Pancreas (tissue), 10 donors: ENCODE measurements at places on chromosomes 3 and 15.

GRCh38 chr15:52295421-52296001, at the start of gene MYO5C:
MYO5C (minus strand) TSS chr15:52295804; CDS start chr15:52295636, 168 bp downstream.
- DNase-seq = peak; percentile 98

DNA sequence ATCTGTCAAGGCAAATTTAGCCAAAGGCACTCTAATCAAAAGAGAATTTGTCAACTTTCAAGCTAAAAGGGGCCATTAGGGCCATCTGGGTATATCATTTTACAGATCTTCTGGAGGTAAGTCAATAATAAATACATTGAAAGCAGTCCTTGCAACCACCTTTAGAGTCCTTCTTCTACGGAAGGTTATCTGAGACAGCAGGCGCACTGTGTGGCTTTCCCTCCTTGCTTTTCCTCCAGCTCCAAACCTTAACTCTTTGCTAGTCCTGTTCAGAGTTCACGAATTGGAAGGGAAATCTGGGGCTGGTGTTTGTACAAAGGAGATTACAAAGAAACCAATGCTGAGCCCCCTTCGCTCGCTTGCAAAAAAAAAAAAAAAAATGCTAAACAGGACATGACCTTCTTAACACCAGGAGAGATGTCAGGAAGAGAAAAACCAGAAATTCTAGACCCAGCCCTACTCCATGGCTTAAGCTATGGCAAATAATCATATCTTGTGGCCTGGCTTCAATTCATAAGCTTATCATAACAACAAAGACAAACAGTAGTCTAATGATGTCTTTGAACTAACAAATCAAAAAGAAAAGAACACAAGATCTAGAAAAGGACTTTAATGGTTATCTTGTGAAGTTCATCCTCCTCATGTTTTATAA, 215.7 kb downstream of the STT3B start:
- no peak for DNase-seq

DNA sequence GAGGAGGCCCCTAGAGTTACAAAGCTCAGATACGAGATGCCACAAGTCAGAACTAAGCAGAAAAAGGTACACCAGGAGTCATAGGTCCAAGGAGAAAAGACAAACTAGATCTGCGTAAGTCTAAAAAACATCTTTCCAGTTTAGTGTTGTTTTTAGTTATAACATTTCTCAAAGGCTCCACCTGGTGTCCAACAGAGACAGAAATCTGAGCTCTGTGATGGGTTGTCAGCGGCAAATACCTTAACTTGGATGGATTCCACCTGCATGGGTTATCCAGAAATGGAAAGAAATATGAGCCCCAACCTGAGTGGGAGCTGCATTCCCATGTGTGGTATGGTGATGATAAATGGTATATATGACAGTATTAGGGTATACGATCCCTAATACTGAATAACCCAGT, 238.6 kb upstream of the CHRM5 start:
- DNase-seq = no peak

DNA sequence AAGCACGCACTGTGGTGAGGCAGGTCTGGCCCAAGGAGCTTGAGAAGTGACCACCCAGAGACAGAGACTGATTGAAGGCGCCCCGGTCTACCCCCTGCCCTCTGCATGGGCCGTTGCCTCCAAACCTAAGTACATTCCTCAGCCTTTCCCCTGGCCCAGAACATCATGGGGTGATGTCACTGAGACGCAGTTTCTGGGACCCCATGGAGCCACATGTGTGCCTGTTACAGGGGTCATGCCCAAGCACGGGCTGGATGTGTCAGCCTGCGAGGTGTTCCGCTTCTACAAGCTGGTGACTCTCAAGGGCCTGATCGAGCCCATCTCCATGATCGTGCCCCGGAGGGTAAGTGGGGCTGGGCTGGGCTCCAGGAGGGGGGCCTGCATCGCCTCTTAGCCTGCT, 102.2 kb downstream of the ANP32A start:
- DNase-seq = no peak

DNA sequence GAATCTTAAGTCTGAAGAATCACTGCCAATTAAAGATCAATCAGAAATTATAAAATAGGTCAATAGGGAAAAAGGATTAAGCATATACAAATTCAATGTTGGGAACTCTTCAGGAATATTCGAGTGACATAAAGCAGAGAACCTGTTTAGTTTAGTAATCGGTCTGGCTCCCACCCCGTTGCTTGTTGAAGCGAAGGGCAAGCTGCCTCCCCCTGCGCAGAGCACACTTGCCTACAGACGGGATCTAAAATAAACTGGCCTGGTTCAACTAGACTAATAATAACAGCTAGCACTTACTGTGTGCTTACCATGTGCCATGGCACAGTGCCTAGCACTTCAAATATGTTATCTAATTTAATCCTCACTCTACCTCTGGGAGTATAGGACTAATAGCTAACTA, 8.6 kb downstream of the SEMA6D start:
- DNase-seq = no peak

GRCh38 chr3:170962411-170962810, 54.0 kb upstream of the EIF5A2 start:
- no peak for DNase-seq

DNA sequence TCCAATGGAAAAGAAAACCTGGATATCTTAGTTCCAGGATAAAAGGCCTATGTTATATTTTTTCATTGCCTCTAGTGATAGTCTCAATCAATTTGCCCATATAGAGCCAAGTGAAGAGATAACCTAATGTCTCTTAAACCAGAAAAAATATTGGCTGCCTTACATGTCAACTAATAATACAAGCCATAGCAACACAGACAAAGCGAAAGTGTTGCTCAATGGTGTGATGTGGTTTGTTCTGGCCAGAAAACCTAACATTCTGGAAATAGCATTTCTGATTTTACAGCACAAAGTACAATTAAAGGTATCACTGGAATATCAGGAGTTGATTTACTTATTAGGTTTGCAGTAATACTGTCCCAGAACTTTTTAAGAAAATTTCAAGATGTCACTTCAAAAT, 101.5 kb downstream of the ATP8B4 start:
- no peak for DNase-seq

DNA sequence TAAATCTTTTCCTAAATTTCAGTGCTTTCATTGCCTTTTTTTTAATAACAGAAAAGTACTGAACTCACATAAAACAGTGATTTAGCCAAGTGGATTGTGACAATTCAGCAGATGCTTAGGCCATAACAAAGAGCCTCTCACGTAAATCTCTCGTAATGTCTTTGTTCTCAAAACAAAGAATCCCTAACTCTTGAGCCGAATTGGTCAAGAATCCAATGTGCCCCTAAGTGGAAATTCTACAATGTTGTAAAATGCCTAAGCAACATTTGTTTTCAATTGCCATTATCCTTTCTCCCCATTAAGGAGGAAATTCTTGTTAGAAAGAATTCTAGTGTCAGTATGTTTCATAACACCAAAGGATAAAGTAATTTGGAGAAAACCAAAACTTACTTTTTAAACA, 235.7 kb upstream of the THBS1 start:
- no peak for DNase-seq
